Esophagus squamous epithelium (tissue), 5 donors: ENCODE measurements at places on chromosomes 5 and 9.
A peak's percentile ranks its signal among the peaks of the same experiment; 100 is the strongest.

- H3K27me3 ChIP-seq, result no peaks in the 10 kb centered on the region
- peaks cover 8% of the 10 kb centered on the region for H3K4me1 ChIP-seq
- H3K36me3 ChIP-seq, result no peaks in the 10 kb centered on the region
- H3K4me3 ChIP-seq, result no peak overlapping the region
Measured at GRCh38 chr5:168826246-168826725, 247.1 kb upstream of the PANK3 start.

GRCh38 chr9:2324742-2325141, 296.8 kb upstream of the VLDLR start:
- no peak overlapping the region for H3K27ac ChIP-seq
- no peaks in the 10 kb centered on the region for H3K4me1 ChIP-seq
- DNase-seq, result no peak
- no peak overlapping the region for H3K4me3 ChIP-seq
- H3K27me3 ChIP-seq, result no peaks in the 10 kb centered on the region

DNA sequence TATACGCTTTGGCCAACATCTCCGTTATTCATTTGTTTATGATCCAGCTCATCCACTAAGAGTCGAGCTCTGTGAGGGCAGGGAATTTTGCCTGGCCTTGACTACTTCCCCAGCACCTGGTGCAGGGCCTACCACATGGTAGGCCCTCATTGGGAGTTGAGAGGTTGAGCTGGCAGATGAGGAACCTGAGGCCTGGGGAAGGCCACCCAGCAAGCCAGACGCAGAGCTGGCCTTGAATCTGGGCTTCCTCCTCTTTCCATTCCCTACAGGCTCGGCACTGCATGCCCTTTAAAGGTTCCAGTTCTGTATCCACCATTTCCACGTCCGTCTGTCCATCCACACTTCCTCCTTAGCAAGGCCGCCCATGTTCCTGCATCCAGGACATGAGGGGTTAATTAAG, 24.2 kb downstream of the KCNMB1 start:
- no peak for DNase-seq
- no peak overlapping the region for H3K4me3 ChIP-seq
- no peaks in the 10 kb centered on the region for H3K36me3 ChIP-seq
- H3K27me3 ChIP-seq, result no peaks in the 10 kb centered on the region

DNA sequence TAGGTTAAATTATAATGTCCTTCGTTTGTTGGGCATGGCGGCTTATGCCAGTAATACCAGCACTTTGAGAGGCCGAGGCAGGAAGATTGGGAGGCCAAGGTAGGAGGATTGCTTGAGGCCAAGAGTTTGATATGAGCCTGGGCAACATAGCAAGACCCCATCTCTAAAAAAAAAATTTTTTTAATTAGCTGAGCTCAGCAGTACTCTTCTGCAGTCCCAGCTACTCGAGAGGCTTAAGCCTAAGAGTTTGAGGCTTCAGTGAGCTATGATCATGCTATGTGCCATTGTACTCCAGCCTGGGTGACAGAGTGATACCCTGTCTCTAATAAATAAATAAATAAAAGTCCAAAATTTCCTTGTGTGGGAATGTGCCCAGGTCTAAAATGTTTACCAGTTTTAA, 9.1 kb upstream of the MSANTD3 start:
- no peaks in the 10 kb centered on the region for H3K4me1 ChIP-seq
- no peak for DNase-seq
- no peaks in the 10 kb centered on the region for H3K27me3 ChIP-seq
- no peak overlapping the region for H3K4me3 ChIP-seq
- no peaks in the 10 kb centered on the region for H3K36me3 ChIP-seq

DNA sequence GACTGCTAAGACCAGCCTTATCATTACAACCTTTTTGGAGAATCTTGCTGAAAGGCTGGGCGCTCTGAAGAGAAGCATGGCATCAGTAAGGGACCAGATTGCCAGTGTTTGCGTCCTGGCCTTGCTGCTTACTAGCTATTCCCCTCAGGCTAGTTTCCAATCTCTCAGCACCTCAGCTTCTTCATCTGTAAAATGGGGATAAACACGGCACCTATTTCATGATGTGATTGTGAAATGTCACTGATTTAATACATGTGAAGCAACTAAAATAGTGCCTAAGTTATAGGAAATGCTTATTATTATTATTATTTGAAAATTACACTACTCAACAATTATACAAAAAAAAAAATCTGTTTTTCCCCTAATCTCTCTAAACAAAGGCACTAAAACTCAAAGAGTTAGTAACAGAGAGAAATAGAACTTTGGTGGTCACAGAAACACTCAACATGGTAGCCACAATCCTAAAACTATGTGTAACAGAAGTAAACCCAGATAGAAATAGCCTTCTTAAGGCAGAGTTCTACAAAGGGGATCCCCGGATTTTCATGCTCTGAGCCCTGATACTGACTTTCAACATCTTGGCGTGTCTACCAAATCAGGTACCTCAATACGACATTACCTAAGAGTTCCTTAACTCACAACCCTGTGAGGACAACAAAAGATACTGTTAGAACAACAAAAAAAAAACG, 62.0 kb downstream of the ENC1 start:
- peaks cover 6% of the 10 kb centered on the region for H3K4me1 ChIP-seq
- no peak overlapping the region for H3K4me3 ChIP-seq
- H3K36me3 ChIP-seq, result no peaks in the 10 kb centered on the region
- H3K27me3 ChIP-seq, result no peaks in the 10 kb centered on the region
- no peak overlapping the region for H3K27ac ChIP-seq

- no peaks in the 10 kb centered on the region for H3K27me3 ChIP-seq
- H3K4me1 ChIP-seq, result peaks cover 15% of the 10 kb centered on the region
- peak overlapping the region; percentile 52 for H3K4me3 ChIP-seq
- peak overlapping the region; percentile 94 for H3K27ac ChIP-seq
Measured at GRCh38 chr9:130835441-130836298, 616 bp downstream of the ABL1 start.

DNA sequence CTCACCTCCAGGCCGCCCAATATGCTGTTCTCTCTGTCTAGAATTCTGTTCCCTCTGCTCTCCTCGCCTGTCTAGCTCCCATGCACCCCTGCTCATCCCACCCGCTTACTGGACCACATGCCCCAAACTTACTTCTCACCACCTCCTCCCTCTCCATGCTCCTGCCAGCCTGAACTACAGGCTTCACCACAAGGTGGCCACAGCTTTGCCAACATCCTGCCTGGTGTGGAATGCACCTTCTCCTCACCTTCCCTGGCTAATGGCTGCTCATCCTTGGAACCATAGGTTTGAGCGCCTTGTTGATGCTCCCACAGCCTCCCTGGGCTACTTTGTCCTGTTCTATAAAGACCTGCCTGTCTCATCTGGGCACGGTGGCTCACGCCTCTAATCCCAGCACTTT, 9.6 kb downstream of the LAMC3 start:
- peaks cover 54% of the 10 kb centered on the region for H3K27me3 ChIP-seq
- no peak for DNase-seq
- H3K36me3 ChIP-seq, result no peaks in the 10 kb centered on the region
- H3K4me1 ChIP-seq, result no peaks in the 10 kb centered on the region

DNA sequence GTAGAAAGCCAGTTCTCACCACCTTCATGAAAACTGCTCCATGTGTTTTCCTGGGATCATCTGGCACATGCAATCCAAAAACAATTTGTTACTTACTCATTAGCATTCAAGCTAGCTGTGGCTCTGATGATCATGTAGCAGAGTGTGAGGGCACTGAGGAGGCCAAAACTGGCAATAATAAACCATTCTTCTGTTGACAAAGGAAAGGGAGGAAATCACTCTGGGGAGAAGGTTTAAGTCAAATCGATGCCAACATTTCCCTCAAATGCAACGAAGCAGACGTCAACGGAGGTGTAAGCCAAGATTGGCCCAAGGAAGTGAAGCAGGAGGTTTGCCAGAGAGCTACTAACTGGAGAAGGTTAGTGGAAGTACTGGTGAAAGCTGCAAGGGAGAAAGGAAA, 55.7 kb upstream of the TBC1D9B start:
- H3K36me3 ChIP-seq, result no peaks in the 10 kb centered on the region
- DNase-seq, result no peak
- H3K27me3 ChIP-seq, result no peaks in the 10 kb centered on the region
- no peak overlapping the region for H3K4me3 ChIP-seq

DNA sequence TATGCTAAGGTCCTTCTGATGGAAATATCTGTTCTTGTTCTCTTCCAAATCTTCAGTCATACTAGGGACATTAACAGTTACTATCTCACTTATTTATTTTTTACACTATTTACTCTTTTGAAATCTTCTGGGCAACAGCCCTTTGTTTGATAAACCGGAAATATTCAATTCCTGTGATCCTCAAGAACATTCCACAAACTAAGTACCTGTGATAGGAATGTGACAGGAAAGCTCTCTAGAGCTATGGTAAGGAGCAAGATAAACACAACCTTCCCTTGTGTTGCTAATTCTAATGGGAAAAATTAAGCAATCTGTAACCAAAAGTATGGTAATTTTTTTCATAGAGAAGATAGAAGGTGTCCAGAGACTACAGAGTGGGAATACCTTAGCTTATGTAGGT, 22.0 kb upstream of the ANKRD34B start:
- H3K27me3 ChIP-seq, result no peaks in the 10 kb centered on the region
- H3K4me3 ChIP-seq, result no peak overlapping the region
- no peaks in the 10 kb centered on the region for H3K36me3 ChIP-seq
- H3K4me1 ChIP-seq, result no peaks in the 10 kb centered on the region
- no peak for DNase-seq

DNA sequence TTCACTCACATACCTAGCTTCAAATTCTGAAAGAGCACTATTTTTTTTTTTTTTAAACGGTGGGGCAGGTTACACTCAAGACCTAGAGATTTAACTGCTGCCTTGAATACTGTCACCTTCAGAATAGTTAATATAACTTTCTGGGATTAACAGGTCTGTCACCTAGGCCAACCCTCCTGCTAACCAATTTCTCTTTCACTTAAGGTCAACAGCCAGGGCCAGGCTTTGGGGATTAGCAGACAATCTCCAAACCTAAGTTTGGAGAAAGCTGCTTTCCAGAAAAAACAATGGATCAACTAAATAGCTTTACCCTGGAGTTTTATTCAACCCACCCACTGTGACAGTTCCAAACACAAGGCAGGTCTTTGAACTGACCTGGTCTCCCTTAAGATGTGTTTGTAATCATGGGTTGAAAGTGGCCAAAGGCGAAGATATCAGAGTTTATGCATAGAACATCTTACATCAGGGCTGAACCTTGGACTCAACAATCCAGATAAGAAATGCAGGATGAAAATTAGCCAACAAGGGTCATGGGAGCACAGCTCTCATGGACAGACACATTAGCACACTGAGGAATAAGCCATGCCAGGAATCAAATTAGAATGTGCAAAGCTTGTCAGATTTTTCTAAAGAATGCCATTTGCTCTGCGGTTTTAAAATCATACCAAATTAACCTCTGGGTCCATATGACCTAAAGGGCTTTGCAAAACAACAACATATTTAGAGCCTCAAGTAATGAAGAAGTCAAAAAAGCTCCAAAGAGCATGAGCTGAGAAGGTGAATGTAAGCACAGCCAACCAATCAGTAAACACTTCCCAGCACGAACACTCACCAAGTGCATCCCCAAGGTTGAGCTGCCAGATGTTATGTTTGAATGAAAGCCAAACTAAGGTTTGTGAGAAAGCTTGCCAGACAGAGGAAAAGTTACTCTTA, 538.5 kb upstream of the DMAC1 start:
- DNase-seq, result no peak
- no peak overlapping the region for H3K27ac ChIP-seq
- H3K36me3 ChIP-seq, result no peaks in the 10 kb centered on the region
- no peak overlapping the region for H3K4me3 ChIP-seq
- H3K27me3 ChIP-seq, result no peaks in the 10 kb centered on the region

- no peaks in the 10 kb centered on the region for H3K4me1 ChIP-seq
- H3K27me3 ChIP-seq, result no peaks in the 10 kb centered on the region
- no peak overlapping the region for H3K27ac ChIP-seq
- no peak overlapping the region for H3K4me3 ChIP-seq
- DNase-seq, result no peak
Measured at GRCh38 chr5:109998726-109999125, 309.0 kb downstream of the MAN2A1 start.

DNA sequence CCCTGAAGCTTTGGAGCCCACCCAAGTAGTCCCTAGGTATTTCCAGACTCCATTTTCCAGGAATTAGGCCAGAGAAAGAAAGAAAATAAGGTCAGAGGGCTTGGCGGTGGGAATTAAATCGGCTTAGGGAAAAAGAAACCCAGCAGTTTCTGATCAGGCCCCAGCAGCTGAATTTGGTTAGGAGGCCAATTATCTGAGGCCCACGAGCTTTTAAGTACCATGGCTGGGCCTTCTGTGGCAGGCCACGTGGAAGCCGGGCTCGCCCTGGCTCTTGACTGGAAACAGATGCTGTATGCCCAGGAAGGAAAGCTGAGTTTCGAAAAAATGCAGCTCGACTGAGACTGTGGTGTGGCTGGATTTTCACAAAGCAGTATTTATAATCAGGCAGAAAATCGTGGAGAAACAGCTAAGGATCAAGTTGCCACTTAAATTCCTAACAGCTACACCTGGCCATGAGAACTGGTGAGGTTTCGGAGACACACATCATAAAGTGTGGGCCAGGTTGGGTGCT, 75.1 kb upstream of the PANK3 start:
- no peak for DNase-seq
- H3K4me1 ChIP-seq, result peaks cover 18% of the 10 kb centered on the region
- H3K27ac ChIP-seq, result no peak overlapping the region
- no peak overlapping the region for H3K4me3 ChIP-seq

GRCh38 chr5:13878357-13878756, 66.1 kb downstream of the DNAH5 start:
- no peaks in the 10 kb centered on the region for H3K36me3 ChIP-seq
- H3K27me3 ChIP-seq, result no peaks in the 10 kb centered on the region
- no peaks in the 10 kb centered on the region for H3K4me1 ChIP-seq
- no peak overlapping the region for H3K27ac ChIP-seq
- DNase-seq, result no peak

DNA sequence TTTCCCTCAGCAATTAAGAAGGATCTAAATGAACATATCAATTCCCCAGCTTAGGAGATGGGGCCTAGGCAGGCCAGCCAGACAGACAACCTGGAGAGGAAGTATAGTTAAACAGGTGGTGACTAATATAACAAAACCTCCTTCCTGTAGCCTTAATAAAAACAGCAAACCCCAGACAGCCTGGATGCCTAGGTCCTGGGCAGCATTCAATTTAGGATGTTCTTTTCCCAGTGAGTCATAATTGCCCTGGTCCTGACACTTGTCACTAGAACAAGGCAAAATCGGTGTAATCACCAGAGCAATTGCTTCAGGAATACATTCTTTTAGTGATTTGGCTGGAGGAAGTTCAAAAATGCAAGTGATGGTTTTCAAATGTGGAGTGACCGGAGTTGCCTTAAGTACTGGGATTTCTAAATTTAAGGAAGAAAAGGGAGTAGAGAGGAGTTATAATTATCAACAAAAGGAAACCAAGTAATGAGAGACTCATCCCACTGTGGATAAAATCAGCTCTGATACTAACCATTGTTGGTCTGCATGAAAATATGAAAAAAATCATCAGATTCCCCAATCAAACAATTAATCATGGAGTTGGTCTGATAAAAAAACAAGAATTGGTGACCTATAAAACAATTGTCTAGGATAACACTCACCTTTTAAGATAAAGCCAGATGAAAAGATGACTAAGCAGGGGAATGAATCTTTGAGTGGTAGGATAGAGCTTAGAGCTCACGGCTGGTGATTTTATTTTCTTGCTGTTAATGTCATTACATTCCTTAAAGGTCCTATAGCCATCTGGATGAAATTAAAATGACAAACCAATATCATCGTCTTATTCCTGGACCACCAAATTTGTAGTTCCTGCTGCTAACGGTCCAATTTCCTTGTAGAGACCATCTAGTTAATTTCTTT, 39.0 kb upstream of the TARS1 start:
- H3K27me3 ChIP-seq, result no peaks in the 10 kb centered on the region
- no peaks in the 10 kb centered on the region for H3K36me3 ChIP-seq
- H3K4me1 ChIP-seq, result peaks cover 9% of the 10 kb centered on the region

- no peak overlapping the region for H3K4me3 ChIP-seq
- H3K4me1 ChIP-seq, result no peaks in the 10 kb centered on the region
- H3K36me3 ChIP-seq, result no peaks in the 10 kb centered on the region
- no peak for DNase-seq
- no peak overlapping the region for H3K27ac ChIP-seq
- no peaks in the 10 kb centered on the region for H3K27me3 ChIP-seq
Measured at GRCh38 chr5:4480528-4481349, 659.4 kb upstream of the ADAMTS16 start.
